Glomerular endothelial cell (primary cell): ENCODE measurements at places on chromosomes 12 and 14. TPM values are rescaled to one million over a fixed set of nuclear protein-coding genes. Genes with fewer than 3 reads are reported as not detected.

DNA sequence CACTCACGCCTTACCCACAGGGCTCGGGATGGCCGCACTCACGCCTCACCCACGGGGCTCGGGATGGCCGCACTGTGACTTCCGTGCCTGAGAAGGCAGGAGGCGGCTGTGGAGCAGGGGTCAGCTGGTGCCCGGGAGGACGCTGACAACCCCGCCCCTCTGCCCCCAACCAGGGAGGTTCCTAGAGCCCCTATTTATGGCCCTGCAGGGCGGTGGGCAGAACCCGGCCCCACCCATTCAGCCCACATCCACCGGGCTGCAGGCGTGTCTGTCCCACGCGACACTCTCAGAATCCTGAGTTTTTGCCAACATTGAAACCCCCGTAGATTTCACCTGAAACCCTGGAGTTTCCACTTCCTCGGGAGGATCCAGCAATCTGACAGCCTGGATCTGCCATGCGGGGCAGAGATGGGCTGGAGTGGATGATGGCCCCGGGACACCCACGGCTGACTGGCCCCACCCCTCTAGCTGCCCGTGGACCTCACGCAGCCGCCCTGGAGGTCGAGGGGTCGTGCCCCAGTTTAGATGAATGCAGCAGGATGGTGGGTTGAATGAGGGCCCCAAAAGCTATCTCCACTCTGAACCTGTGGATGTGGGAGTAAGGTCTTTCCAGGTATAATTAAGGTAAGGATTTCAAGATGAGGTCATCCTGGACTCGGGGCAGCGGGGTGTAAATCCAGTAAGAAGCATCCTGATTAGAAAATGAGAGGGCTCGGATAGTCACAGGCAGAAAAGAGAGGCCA lies 20.4 kb downstream of the GALNT9 start:
- DNase-seq, result no peak

DNA sequence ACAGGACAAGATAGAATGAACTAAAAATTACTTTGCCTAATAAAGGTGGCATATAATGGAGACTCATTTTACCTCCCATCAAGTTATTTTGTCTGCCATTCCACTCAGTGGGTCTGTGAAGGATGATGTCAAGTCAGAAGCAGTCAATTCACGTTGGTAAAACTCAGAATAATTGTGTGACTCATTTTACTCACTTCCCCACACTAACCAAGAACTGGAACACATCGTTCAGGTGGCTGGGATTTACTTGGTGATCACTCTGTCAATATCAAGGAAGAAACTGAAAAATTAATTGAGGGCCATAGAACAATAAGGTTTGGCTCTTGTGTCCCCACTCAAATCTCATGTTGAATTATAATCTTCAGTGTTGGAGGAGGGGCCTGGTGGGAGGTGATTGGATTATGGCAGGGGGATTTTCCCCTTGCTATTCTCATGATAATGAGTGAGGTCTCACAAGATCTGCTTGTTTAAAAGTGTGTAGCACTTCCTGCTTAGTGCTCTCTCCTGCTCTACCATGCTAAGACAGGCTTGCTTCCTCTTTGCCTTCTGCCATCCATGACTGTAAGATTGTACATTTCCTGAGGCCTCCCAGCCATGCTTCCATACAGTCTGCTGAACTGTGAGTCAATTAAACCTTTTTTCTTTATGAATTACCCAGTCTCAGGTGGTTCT lies 35.7 kb upstream of the GTF2A1 start:
- no peak for DNase-seq

GRCh38 chr12:125393569-125393968 lies 328.3 kb downstream of the AACS start:
- no peak for DNase-seq

Gene TGM1
- 0.64 and 2.5 TPM in 2 replicates for total RNA-seq

Gene AKAP5
- 0.48 and 0.76 TPM in 2 replicates for total RNA-seq

DNA sequence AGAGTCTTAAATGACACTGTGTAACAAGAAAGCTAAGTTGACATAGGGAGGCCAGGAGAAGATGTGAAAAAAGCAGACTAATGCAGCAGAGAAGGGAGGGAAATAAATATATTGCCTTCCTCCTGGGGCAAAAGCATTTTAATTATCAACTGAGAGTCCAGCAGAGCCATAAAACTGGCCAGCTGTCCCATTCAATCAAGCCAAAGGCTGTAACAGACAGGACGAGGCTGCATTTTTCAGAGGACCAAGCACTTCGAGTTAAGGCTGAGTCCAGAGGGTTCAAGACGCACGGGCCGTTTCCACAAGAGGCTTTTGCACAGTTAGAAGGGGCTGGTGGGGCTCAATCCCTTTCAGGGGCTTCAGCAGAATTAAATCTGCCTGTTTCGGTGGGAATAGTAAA lies 20.4 kb downstream of the MAP3K9 start:
- DNase-seq, result no peak

Gene TAC3
- not detected in 2 replicates for total RNA-seq
